ENCODE measurements at places on chromosomes 3 and 15. TPM values are rescaled to one million over a fixed set of nuclear protein-coding genes. Genes with fewer than 3 reads are reported as not detected.

Gene RTP3
- not detected for total RNA-seq

Gene PPP1R14D
- not detected for total RNA-seq

Gene MST1
- 7.7 TPM for total RNA-seq

Gene AADAC
- not detected for total RNA-seq

Gene ADCY5
- 0.45 TPM for total RNA-seq

Gene SKOR1
- not detected for total RNA-seq

Gene EPHA3
- total RNA-seq: 0.13 TPM

Gene CDHR4
- not detected for total RNA-seq

Gene RNU5B-1
- total RNA-seq: not detected

Gene TATDN2
- 11.4 TPM for total RNA-seq

All from LHCN-M2 (cell line).